Fibroblast of the aortic adventitia (primary cell): ENCODE measurements at places on chromosomes 11 and 22. TPM values are rescaled to one million over a fixed set of nuclear protein-coding genes. Genes with fewer than 3 reads are reported as not detected.

CECR2 gene
- total RNA-seq, result 0.49 TPM in 1 of 2 replicates, not detected in the other

- no peak for DNase-seq
Measured at GRCh38 chr11:35126879-35127581, 11.9 kb upstream of the CD44 start.

DNA sequence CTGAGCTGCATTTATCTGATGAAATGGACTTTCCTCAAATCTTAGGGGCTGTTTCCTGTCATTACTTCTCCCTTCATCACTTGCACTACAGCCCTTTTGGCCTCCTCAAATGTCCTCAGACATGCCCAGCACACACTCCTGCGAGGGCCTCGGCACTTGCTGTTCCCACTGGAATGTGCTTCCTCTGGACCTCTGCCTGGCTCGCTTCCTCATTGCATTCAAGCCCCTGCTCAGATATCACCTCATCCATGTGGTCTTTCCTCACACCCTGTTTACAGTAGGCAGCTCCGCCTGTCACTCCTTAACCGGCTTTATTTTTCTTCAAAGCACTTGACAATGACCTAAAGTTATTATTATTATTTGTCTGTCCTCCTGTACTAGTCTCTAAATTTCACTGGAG, 9.0 kb downstream of the NAT10 start:
- DNase-seq, result no peak

GRCh38 chr22:47171441-47172221, 409.2 kb downstream of the TBC1D22A start:
- DNase-seq, result no peak

GRCh38 chr11:32478277-32478731, 43.0 kb upstream of the WT1 start:
- DNase-seq, result peak; percentile 8

CYB5R2 gene
- total RNA-seq, result 5.4 and 11.2 TPM in 2 replicates

DNA sequence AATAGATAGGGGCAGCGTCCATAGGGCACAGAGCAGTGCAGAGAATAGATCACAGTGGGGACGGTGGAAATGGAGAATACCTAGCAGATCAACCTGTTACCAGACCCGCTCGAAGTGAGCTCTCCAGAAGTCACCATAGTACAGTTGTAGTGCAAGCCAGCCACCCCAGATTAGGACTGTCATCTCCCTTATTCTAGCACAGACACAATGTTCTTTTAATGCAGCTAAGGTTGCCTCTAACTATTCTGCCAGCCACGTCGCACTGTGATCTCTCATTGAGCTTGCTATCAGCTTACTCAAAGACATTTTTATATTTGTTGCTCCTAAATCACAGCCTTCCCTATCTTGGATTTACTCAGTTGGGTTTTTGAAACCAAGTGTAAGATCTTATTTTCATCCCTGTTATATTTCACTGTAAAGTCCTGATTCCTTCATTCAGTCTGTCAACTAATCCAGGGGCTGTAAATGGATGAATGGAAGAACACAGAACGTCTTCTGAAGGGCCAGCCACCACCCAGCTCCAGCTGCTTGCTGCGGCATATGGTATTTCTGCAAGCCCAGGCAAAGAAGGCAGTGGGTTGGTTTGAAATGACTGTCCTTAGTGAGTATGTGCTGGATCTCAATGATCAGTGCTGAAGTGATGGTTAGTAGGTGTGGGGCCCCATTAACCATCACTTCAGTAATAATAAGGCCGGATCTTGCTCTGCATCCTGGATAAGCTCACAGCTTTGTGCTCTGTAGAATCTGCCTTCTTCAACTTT, 3.4 kb downstream of the PARVA start:
- no peak for DNase-seq

USP2 gene
- 0.36 TPM in 1 of 2 replicates, not detected in the other for total RNA-seq

NTM gene
- 3.4 and 52.2 TPM in 2 replicates for total RNA-seq

- DNase-seq, result peak; percentile 40
Measured at GRCh38 chr11:27904358-27905055, 203.4 kb downstream of the KIF18A start.

BARX2 gene
- not detected in 2 replicates for total RNA-seq
